ENCODE measurements at places on chromosomes 5 and 9. TPM values are rescaled to one million over a fixed set of nuclear protein-coding genes. Genes with fewer than 3 reads are reported as not detected.

PTPN3 gene
- 2.0 TPM for total RNA-seq

SOWAHA gene
- total RNA-seq, result not detected

FOXD4 gene
- total RNA-seq, result 0.27 TPM

FANCG gene
- total RNA-seq, result 32.2 TPM

C9orf50 gene
- not detected for total RNA-seq
